Foreskin keratinocyte (primary cell): ENCODE measurements at places on chromosomes 5 and 9. TPM values are rescaled to one million over a fixed set of nuclear protein-coding genes. Genes with fewer than 3 reads are reported as not detected.

DNA sequence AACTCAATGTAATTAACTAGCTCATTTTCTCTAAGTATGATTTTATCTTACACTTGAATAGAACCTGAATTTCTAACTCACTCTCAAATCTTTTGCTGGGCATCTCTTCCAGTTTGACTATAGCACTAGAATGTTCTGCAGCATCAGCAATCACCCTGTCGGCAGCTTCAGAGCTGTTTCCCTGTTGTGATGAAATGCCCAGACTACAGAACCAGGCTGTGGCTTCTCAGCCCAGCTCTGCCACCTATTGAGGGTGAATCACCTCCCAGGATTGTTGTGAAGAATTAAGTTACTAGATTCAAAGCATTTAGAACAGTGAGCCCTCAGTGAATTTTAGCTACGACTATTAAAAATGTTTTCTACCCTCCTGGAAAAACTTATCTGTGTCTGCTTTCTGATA lies 90.4 kb upstream of the ANKRD55 start:
- DNase-seq, result peak; percentile 50

DNA sequence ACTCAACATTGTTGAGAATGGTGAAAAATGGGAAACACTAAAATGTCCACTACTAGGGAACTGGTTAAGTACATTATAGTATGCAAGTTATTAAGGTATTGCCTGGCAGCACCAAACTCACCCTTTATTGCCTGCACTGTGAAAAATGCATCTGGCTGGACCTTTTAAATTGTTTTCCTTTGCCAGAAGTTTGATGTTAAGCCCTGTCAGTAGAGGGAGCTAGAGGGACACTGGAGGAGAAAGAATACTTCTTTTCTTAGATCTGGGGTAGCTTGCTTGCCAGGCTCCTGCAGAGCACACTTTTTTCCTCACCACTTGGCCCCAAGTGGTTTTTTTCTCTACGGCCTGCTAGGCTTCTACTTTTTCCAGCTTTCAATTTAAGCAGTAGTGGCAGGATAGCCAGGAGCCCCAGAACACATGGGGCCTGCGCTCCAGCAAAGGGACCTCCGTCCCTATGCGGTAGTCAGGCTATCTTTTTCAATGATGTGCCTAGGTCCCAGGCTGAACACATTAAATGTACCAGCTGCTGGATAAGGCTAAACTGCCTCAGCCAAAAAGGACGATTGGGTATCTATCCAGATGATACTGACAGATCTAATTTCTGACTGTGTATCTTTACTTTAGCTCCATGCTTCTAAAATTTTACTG lies 8.0 kb upstream of the HABP4 start:
- DNase-seq, result no peak

GRCh38 chr5:135537271-135537670 lies 1.5 kb upstream of the NEUROG1 start:
- no peak for DNase-seq

DNA sequence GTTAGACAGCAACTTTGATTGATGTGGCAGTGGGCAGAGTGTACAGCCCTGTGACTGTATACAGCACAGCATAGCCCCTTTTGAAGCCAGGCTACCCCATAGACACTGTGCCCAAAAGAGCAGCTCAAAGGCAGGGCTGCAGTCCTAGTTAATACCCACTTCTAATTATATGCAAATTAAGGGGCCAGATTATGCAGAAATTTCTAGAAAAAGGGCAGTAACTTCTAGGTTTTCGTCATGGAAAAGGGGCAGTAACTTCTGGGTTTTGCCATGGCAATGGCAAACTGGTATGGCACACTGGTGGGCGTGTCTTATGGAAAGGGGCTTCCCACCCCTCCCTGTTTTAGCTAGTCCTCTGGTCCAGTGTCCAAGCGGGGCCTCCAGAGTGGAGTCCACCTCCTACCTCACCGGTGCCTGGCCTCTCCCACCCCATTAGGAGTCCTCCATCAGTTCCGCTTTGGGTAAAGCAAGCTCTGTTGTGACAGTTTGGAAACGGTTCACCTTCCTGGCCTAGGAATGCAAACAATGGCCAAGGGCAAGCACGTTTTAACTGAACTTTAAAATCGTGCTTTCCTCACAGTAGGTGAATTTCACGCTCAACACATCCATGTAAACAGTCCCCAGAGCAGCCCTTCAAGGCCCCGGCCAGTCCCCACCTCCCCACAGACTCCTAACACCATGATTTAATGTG lies 5.6 kb downstream of the ADAMTS13 start:
- DNase-seq, result no peak

- no peak for DNase-seq
Measured at GRCh38 chr5:177496727-177497291, 595 bp downstream of the PDLIM7 start.

- DNase-seq, result no peak
Measured at GRCh38 chr5:115594128-115595047, 7.9 kb downstream of the TICAM2 start.

DNA sequence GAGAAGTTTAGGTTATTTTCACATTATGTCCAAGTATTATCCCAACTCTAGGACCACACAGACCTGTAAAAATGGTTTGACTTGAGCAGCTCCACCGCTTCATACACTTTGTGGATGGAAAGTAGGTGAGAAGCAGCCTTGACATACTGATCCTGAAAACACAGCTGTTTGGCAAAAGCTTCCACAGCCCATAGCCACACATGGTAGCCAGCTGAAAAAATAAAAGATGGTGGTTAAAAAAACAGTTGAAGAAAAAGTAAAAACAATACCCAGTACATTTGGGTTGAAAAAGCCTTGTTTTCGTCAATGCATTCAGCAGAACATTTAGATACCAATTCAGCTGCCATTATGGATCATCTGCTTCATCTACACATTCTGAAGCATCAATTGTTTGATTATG lies 36.7 kb downstream of the GEMIN5 start:
- no peak for DNase-seq

DNA sequence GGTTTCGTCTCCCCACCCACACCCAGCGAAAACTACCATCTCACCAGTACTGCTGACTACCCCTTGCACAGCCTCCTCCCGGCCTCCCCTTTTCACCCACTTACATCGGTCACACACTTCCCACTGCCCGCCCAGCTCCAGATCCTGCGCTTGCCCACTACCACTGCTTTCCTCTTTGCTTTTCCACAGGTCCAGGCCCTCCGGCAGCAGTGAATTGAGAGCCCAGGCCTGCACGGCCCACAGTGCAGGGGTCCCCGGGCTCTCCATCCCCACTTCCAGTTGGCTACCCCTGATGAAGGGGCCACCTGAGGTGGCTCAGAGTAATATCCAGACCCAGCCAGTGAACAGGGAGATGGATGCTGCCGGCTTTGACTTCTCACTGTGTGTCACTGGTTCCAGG lies 120.2 kb upstream of the FSTL4 start:
- no peak for DNase-seq

DNA sequence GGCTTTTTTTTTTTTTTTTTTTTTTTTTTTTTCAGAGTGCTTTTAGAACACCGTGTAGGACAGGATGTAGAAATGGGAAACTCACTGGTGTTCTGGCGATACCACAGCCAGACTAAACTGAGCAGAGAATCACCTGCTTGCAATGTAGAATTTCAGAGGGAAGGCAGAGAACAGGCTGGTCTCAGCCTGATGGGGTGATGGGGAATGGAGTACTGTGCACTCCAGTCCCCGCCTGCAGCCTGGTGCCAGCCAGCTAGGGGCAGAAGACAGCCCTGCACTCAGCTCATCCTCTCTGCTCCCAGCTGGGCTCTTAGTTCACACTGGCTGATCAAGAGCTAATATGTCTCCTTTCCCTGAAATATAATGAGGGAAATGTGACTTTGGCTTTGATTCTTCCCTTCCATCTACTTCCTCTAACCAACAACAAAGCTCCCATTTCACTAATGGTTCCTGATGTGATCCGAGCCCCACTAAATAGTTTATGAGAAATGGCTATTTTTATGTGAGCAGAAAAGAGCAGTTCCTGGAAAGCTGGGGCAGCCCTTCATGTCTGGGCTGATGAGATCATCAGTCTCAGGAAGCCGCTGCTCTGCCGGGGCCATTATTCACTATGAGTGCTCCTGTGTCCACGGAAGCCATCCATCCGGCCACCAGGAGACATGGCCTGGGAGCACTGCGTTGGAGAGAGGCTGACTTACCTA lies 209.7 kb downstream of the GADD45G start:
- DNase-seq, result no peak

GRCh38 chr5:109693535-109694400 lies 4.0 kb downstream of the MAN2A1 start:
- DNase-seq, result peak; percentile 21

GRCh38 chr9:74645007-74645639 lies 148.0 kb downstream of the RORB start:
- DNase-seq, result peak; percentile 14

DNA sequence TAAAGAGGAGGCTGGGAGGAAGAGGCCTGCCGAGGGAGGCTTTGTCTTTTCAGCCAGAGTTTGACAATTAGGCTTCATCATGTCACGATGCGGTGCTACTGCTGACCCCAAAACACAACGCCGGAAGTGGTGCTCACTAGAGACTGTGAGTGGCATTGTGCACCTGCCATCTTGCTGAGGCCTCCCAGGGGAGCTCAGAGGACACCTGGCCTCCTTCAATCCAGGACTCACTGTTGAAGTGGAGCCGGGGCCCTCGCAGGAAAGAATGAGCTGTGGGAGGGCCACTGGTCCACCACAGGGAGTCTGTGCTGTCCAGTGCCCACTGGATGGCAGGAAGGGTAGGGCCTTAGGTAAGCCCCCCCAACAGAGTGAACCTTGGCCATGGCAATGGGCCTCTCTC lies 12.7 kb upstream of the SLC25A48 start:
- DNase-seq, result no peak

GRCh38 chr9:134537951-134538641 lies 103.5 kb upstream of the COL5A1 start:
- DNase-seq, result no peak

DNA sequence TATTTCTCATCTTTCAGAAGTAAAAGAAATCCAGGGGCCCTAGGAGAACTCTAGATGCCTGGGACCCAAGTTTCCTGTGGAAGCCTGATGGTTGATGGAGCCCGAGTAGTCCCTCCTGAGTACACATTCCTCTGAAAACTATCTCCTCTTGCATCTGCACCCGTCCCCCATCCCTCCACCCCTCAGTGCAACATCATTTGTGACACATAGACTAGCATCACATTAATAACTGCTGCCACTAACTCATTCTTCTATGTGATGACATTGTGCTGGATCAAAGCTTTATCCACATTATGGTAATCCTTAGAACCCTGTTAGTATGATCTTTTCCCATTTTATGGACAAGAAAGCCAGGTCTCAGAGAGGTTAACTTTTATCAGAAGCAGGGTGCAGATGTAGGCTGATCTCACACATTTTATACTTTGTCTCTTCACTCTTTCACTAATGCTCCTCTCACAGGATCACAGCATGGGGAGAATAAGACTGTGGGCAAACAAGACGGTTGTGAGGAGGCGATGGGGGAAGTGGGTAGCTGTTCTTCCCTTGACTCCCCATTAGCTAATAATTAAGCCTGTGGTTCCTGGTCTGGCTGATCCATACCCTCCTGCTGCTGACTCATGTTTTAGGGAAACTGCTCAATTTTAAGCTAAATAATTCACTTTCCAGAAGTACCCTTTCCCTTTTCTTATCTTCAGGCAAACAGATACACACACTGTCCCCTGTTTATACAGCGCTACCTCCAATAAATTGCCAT lies 3.9 kb upstream of the HK3 start:
- no peak for DNase-seq

DNA sequence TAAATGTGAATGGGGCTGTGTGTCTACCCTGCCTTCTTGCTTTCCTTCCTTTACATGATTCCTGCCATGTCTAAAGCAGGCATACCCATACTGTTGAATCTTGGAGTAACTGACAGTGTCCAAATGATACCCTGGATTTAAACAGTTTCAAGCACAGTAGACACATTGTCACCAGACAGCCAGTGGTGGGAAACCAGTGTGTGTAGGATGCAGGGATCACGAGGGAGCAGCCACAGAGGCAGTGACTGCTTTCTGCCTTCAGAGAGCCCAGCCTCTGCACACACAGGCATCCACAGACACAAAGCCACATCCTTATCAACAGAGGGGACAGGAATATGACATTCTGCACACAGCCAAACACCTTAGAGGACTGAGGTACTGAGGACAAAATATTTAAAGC lies 184.2 kb upstream of the TBCA start:
- DNase-seq, result no peak

DNA sequence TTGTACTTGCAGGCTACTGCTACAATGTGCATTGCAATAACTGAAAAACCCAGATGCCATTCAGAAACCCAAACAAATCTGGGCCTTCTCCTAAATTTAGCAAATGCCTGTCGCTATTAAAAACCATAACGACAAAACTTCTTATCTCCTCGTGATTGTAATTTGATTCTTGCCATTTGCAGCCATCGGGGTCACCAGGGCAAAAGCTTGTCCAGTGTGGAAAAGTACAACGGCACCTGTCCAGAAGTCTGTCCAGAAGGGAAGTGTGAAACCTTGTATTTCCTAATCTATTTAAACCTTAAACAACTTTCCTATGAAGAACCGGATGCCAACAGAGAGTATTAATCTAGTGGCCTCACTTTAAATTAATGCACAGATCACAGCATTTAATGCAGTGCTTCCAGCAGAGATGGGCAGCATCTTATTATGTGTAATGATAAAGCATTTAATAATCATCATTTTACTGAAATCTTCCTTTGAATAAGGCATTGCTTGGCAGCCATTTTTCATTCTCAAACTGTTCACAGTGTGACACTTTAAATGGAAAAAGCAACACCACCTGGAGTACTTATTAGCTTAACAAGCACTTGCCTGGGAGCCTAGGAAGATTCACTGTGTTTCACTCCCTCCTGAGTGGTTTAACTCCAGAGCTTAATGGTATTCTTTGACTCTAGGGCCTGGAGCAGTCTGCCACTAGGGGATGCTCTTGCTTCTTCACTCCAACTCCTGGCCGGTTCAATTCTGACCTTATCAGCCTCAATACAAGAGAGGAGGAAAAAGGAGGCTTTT lies 4.9 kb upstream of the C7 start:
- DNase-seq, result peak; percentile 53

DNA sequence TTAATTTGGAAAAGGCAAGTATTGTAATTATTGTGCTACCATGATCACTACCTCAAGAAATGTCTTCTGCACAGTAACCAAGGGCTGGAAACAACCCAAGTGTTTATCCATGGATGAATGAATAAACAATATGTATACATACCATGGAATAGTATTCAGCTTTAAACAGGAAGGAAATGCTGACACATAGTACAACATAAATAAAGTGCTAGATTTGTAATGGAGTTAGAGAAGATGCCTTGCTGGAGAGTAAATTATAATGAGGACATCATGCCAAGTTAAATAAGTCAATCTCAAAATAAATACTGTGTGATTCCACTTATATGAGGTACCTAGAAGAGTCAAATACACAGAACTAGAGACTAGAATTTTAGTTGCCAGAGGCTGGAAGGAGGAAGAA lies 160.0 kb downstream of the CCDC192 start:
- DNase-seq, result no peak

GRCh38 chr9:129735546-129735945 lies 17.3 kb downstream of the PTGES start:
- no peak for DNase-seq

- DNase-seq, result peak; percentile 49
Measured at GRCh38 chr5:44619875-44620610, 188.7 kb upstream of the MRPS30 start.

CHSY3 gene
- 0.78 and 1.1 TPM in 2 replicates for total RNA-seq

TMEM252 gene
- not detected in 2 replicates for total RNA-seq

PCDHA7 gene
- total RNA-seq, result 0.07 TPM in 1 of 2 replicates, not detected in the other

FOXE1 gene
- total RNA-seq, result 0.17 and 0.32 TPM in 2 replicates

TMC1 gene
- total RNA-seq, result not detected in 2 replicates

GKAP1 gene
- 0.41 and 0.53 TPM in 2 replicates for total RNA-seq

FAM200C gene
- total RNA-seq, result 2.6 and 3.2 TPM in 2 replicates

C5orf58 gene
- total RNA-seq, result not detected in 2 replicates

SLC6A3 gene
- total RNA-seq, result not detected in 2 replicates

PCDHGA12 gene
- total RNA-seq, result 1.4 and 3.5 TPM in 2 replicates

SPATA31C1 gene
- not detected in 2 replicates for total RNA-seq

STXBP1 gene
- 20.2 and 20.6 TPM in 2 replicates for total RNA-seq

ANKRD34B gene
- total RNA-seq, result not detected in 2 replicates

PTPRD gene
- 0.11 and 0.58 TPM in 2 replicates for total RNA-seq
